ENCODE measurements at places on chromosomes 2 and 18.

GRCh38 chr18:10036479-10036878 is 122.7 kb downstream of the VAPA start:
- DNase-seq: no peak

GRCh38 chr2:32926708-32927084 is 20.1 kb upstream of the LTBP1 start:
- DNase-seq: no peak

- DNase-seq: no peak
Measured at GRCh38 chr18:70024093-70024492, 76.4 kb upstream of the CD226 start.

DNA sequence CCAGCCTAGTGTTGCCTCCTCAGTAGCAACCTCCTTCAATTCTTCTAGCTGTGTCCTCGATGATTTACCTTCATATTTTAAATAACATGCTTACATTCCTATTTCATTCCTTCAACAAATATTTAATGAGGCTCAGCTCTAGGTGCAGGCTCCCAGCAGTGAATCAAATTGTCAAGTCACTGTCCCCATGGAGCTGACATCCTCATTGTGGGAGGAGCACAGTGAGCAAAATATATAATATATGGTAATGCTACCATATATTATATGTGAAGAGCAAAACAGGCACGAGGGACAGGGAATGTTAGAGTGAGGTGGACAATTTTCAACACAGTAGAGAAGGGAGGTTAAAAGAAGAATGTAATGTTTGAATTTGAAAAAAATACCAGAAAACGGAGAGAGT is 869.1 kb downstream of the SLC4A3 start:
- DNase-seq: no peak

DNA sequence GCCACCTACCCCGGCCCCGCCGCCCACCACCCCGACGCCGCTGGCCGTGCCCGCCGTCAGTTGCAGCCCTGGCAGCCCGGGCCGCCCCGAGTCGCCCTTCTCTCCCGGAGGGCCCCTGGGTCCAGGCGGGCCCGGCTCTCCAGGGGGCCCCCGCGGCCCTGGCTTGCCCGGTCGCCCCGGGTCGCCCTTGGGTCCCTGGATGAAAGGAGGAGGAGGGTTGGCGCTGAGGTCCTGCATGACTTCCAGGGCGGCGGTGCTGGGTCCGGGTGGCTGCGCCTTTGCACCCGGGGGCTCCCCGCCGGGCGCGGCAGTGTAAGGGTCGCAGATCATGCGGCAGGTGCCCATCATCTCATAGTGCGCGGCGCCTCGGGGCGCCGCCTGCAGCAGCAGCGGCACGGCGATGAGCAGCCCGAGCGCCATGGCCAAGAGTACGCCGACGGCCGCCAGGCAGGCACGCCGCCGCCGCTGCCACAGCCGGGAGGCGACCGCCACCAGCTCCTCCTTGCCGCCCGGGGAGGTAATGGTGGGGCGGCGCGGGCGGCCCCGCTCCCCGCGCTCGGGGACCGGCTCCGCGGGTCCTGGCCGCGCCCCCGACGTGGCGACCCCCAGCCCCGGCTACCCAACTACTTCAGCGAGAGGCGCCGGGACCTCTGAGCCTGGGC is 570 bp downstream of the C1QL2 start:
- DNase-seq: no peak

DNA sequence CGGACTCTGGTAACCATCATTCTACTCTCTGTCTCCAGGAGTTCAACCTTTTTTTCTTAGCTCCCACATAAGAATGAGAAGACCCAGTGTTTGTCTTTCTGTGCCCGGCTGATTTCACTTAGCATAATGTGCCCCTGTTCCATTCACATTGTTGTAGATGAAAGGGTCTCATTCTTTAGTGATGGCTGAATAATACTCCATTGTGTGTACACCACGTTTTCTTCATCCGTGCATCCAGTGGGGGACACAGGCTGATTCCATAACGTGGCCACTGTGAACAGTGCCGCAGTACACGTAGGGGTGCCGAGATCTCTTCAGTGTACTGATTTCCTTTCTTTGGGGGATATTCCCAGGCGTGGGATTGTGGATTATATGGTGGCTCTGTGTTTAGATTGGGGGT is 72.3 kb upstream of the NFATC1 start:
- no peak for DNase-seq

DNA sequence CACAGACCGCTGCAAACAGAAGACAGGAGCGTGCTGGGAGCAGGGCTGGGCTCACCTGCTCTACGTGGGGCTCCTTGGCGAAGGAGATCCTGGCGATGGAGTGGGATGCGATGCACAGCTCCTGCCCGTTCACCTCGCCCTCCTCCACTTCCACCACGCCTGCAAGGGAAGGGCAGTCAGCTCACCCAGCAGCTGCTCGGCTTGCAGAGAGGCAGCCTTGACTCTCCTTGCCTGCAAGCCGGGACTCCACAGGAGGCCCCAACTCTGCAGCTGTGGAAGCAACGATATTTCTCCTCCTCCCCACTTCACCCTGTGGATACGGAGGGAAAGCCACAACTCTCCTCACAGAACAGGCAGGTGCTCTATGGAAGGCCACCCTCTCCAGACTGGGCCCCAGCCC is 35.1 kb downstream of the THAP4 start:
- DNase-seq: no peak

GRCh38 chr18:70840649-70841048 is 551.8 kb downstream of the SOCS6 start:
- no peak for DNase-seq

DNA sequence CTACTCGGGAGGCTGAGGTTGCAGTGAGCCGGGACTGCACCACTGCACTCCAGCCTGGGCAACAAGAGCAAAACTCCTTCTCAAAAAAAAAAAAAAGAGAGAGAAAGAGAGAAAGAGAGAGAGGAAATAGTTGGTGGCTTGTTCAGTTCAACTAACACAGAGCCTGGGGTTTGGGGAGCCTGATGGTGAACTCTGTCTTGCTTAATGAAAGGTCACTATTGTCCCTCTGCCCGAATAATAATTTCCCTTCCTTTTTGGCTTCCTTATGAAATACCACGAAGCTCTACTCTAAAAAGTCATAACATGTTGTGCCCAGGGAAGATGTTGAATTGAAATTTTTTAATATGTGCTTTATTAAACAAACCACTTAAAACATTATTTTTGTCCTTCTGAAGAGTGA is 17.3 kb downstream of the BCL2 start:
- no peak for DNase-seq

DNA sequence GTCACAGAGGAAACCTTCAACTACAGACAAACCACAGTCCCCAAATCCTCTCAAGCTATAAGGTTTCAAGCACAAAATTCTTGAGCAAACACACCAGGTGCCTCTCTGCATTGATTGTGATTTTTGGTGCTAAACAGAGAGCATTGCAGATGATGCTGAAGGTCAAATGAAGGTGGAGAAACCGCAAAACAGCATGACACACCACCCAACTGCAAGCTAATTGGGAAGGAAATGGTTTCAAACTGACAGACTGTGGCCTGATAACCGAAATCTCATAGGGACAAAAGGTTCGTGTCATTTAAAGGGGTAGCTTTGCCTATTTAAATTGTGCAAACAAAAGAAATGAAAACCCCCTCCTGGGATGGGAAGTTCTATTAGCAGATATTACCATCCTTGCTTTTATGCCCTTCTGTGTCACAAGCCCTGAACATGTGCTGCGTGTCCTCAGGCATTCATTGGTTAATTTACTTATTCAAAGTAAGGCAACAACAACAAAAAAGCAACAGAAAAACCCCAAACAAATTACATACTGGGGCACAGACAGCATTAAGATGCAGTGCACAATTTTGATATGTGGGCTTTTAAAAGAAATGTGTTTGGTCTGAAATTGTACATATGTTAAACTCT is 154.9 kb downstream of the AQP4 start:
- no peak for DNase-seq

GRCh38 chr2:48906633-48907032 is 151.1 kb upstream of the LHCGR start:
- no peak for DNase-seq

DNA sequence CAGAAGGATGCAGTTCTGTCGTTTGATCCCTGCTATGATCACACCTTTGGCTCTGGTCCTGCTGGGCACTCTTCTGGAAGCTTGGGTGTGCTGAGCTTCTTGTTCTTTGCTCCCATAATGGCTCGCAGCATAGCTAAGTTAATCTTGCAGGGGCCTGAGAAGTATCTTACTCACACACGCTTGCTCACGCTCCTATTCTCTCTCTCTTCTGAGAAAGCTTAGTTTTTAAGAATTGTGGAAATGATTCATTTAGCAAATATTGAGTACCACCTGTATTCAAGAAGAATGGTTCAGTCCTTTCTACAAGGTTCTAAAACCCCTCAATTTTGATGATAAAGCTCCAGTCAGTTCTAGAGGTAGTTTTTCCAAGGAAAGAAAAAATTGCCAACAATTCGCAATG is 40.6 kb downstream of the XRCC5 start:
- no peak for DNase-seq

DNA sequence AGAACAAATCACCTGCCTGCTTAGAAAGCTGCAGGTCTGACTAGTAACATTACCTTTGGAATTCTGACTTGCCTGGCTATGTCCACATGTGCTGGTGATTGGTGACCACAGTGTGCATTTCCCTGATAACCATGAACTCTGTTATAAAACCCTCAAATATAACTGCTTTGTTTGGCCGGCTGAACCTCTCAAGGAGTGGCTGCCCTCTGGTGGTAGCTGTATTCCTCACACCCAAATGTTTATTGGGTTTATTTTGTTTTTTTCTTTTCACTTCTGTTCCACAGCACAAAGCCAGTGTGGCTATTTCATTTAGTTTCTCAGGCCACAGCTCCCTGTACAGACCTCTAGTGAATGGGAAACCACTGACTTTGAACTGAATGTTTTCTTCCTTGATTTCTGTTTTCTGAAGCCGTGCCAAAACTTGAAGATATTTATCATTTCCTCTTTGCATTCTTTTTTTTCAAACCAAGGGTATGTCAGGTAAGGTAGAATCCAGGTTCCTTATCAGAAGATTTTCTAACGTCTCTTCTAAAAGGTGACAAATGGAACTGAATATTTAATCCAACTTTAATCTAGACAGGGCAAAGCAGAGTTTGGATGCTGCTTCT is 549.0 kb upstream of the VRK2 start:
- peak; percentile 23 for DNase-seq

GRCh38 chr2:85644909-85645308 is 23.1 kb downstream of the SFTPB start:
- no peak for DNase-seq

DNA sequence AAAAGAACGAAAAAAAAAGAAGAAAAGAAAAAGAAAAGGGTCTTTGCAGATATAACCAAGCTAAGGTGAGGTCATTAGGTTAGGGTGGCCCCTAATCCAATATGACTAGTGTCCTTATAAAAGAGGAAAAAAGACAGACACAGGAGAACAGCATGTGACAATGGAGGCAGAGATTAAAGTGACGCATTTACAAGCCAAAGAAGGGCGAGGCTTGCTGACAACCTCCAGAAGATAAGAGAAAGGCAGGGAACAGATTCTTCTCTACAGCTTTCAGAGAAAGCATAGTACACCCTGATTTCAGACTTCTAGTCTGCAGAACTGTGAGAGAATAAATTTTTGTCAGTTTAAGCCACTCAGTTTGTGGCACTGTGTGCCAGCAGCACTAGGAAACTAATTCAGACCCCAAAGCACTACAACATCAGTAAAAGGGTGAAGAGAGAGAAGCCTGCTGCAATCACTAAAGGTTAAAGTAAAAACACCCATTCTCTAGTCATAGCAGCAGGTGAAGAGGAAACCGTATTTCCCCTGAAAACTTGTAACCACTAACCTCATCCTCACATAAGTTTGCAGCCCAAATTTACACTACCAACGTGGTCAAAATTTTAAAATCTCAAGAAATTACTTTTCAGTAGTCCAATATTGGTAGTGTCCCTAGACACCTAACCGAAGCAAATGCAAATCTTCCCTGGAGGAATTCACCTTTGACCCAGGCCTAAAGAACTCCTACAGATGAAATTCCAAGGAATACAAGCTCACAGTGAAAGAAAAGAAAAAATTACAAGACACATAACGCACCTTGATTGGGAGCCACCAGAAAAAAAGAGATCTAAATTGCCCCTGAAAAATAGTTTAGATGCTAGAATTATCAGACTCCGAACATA is 17.5 kb downstream of the REEP1 start:
- no peak for DNase-seq

GRCh38 chr2:178884440-178884839 is 77.2 kb upstream of the TTN start:
- DNase-seq: no peak
